ENCODE measurements at places on chromosomes 13 and 19.

DNA sequence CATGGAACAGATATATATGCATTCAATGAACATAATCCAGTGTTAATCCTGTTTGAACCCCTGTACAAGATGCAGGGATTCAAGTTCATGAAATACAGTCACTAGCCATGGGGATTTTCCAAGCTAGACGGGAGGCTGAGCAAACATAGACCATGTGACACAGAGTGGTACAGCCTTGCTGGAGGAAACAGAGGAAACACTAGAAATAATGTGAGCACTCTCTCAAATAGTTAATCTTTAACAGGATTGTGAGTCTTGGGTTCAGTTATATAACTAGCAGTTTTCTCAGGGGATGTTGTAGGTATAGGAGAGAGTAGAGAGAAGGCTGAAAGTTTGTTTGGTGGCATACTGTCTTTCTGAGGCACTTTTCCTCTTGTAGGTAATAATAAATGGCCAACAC lies 13.9 kb upstream of the LGALS16 start:
- no peak for DNase-seq

GRCh38 chr13:26326562-26326961 lies 72.6 kb downstream of the CDK8 start:
- DNase-seq = no peak

DNA sequence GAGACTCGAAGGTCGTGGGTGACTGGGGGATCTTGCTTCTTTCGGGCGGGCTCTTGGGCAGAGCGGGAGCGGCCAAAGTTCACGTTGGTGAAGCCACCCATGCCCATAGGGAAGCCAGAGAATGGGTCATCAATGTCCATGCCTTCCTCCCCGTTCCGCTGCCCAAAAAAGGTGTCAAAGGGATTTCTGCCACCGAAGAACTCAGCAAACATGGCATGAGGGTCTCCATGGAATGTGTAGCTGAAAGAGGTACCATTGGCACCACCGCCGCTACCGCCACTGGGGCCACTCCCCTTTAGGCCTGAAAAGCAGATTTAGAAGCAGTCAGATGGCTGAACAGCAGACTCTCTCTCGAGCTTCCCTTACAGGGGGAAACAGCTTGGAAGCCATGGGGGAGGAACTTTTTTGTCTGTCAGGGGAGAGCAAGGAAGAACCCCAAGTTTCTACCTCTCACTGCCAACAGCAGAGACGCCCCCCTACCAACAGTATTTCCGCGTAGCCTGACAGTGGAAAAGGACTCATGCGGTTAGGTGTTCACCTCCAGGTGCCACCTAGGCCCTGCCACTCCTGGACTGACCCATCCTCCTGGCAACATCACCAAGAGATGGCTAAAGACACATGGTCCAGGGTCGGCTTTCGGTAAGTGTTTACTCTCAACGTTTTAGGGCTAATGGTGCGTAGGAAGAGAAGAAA lies 1.3 kb downstream of the DNAJB1 start:
- DNase-seq = no peak

GRCh38 chr13:107834281-107834680 lies 381.1 kb downstream of the LIG4 start:
- no peak for DNase-seq
